Activated T-cell treated with anti-CD3 and anti-CD28 coated beads, Interleukin-2, amount 50 U/mL, for 72 hours (primary cell): ENCODE measurements at places on chromosomes 13 and 19.

DNA sequence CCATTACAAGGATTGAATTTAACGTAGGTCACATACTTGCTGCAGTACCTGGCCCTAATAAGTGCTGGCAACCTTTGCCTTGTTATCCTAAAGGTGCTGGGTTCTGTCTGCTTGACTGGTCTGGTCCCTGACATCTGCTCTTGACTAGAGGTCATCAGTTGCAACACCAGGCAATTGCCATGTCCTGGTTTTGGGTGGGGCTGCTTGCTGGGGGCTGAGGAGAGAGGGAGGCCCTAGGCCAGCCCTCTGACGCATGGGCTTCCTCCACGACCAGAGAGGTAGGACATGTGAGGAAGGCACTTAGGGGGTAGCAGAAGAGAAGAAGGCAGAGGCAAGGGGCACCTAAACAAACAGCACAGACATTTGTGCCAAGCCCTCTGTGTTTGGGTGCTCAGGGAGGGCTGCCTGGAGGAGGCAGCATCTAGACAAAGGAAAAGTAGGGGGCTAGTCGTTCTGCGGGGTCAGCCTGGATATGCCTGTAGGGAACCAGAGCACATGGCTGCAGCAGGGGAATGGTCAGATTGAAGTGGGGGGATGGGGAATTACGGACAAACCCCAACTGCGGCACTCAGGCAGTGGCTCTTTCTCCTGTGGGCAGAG, 21.7 kb downstream of the VSTM2B start:
- no peak for DNase-seq

GRCh38 chr19:46975011-46975924, 44.4 kb upstream of the NPAS1 start:
- DNase-seq, result no peak

GRCh38 chr19:53994811-53995210, 3.4 kb downstream of the CACNG6 start:
- no peak for DNase-seq

GRCh38 chr13:98664047-98664446, 87.1 kb upstream of the STK24 start:
- peak; percentile 75 for DNase-seq

DNA sequence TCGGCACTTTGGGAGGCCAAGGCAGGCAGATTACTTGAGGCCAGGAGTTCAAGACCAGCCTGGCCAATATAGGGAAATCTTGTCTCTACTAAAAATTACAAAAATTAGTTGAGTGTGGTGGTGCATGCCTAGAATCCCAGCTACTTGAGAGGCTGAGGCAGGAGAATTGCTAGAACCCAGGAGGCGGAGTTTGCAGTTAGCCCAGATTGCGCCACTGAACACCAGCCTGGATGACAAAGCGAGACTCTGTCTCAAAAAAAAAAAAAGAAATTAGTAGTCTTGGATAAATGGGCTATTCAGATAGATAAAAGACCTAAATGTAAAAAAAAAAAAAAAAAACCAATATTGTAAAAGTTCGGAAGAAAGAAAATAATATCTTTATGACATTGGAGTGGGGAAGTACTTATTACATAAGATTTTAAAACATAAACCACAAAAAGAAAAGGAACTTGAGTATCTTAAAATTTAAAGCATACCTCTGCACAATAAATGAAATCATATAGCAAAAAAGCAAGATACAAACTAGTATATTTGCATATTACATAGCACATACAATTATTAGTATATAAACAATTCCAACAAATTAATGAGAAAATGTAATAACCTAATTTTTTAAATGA, 26.7 kb upstream of the RNASEH2B start:
- DNase-seq, result no peak

- no peak for DNase-seq
Measured at GRCh38 chr19:35751839-35752745, 3.7 kb downstream of the LIN37 start.

DNA sequence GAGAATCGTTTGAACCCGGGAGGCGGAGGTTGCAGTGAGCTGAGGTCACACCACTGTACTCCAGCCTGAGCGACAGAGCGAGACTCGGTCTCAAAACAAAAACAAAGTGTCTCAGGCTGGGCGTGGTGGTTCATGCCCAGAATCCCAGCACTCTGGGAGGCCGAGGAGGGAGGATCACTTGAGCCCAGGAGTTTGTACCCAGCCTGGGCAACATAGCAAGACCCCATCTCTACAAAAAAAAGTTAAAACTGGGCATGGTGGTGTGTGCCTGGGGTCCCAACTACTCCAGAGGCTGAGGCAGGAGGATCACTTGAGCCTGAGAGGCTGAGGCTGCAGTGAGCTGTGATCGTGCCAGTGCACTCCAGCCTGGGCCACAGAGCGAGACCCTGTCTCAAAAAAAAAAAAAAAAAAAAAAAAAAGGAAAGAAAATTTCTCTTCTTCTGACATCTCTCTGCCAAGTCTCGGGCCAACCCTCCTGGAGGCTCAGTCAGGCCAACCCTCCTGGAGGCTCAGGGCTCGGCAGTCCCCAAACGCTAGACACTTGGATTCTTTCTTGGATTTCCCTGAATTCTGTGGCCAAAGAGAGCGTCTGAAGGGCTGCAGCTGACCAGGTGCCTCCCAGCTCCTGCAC, 26.3 kb downstream of the ARID3A start:
- no peak for DNase-seq

GRCh38 chr13:107482688-107483087, 732.6 kb downstream of the LIG4 start:
- DNase-seq, result no peak

GRCh38 chr13:51849145-51850101, 4.4 kb upstream of the TMEM272 start:
- peak; percentile 44 for DNase-seq

DNA sequence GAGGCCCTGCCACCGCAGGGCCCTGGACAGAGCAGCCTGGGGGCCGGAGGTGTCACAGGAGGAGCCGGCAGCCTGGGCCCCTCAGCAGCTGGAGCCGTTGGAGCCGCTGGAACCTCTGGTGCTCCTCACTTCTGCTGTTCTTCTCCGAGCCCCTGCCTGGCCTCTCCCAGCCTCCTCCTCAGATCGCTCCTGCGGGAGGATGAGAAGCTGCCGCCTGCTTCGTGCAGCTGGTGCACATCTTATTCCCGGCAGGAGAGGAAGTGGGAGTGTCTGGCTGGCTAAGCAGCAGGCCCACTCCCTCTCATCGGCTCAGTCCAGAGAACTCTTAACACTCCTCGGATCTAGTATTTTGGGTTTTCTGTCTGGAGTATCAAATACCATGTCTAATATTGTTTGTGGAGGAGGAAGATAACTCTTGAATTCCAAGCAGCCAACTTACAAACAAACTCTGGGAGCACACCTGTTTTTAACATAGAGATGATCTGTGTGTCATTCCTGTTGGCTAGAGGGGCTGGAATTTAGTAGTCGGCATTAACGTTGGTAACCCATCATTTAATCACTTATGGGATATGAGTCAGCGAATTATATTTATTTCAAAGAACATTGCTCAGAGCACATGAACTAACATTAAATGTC, 37.1 kb upstream of the RNF113B start:
- no peak for DNase-seq

GRCh38 chr13:59562924-59563323, 600.8 kb downstream of the DIAPH3 start:
- DNase-seq, result no peak
